ENCODE measurements at places on chromosomes 7 and 10.

DNA sequence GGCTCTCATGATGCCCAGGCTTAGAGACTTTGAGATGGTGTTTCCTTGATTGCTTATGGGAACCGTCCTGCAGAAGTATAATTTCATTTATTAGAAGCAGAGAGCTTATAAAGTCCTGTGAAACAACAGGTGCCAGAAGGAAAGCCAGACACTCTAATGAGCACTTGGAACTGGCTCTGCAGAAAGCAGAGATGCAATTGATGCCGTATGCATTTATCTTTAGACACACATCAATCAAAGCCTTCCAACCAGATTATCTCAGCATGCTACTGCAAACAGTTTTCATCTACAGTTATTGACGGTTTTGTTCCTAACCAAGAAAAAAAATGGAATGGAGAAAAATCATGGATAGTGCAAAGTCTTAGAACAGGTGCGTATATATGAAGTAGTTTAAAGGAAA, 371.7 kb upstream of the PRKCQ start:
- DNase-seq = no peak

DNA sequence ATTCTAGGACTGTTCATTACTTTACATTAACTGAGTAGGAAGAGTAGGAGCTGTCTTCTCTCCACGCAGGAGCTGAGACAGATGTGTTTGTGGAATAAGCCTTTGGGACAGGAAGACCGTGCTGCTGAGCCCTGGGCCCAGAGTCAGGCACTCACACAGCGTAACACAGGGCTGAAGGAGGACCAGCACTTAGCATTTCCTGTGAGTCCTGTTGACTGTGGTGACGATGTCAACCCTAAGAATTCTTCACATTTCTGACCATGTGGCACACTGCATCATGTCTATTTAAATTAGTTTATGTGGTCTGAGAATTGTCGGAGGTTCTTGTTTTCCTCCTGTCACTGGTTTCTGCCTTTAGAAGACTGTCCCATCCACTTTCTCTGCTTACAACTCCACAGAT, 117.2 kb downstream of the PIP4K2A start:
- no peak for DNase-seq

- no peak for DNase-seq
These were observed 25.4 kb upstream of the PRXL2A start for GRCh38 chr10:80382989-80383388.

DNA sequence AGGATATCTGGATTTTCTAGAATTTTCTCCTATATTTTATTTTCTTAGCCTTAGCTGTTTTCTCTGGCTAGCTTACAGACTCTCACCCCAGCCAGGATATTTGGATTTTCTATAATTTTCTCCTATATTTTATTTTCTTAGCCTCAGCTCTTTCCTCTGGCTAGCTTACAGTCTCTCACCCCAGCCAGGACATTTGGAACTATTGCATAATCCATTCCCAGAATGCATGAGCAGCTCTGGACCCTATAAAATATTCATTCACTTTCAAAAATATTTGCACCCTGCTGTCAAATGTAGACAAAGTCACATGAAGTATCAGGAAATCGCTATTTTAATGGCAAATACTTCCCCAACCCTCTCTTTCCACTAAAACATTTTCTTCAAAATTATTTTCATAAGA, 298.9 kb downstream of the DNAJB6 start:
- DNase-seq = no peak

GRCh38 chr7:133117452-133117851, 35.6 kb upstream of the CHCHD3 start:
- DNase-seq = no peak

- no peak for DNase-seq
These were observed 97.1 kb downstream of the VOPP1 start for GRCh38 chr7:55474944-55475854.

DNA sequence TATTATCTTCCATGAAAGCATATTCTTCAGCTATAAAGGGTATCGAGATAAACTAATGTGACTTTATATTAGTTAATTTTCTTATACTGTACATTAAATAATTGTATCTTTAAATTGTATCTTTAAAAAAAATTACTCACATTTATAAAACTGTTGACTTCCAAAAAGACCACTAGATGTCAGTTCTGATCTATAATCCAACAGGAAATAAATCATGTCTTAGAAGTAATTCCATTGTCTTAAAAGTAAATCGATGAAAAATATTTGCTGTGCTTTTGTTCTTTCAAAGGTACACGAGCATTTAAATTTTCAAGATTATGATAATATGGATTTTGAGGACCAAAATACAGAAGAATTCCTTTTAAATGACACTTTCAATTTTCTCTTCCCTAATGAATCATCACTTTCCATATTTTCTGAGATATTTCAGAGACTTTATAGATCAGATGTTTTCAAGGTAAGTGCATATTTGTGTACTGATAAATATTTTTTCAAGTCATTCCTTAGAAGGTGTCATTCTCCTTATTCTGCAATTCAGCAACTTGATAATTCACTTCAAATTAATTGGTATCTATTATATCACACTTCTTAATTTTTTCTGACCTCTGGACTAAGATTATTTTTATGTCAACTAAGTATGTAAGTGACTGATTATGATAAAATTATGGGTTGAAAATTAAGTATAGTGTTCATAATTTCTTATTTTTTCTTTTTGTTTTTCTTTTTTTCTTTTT, 138.5 kb downstream of the CPED1 start:
- no peak for DNase-seq

DNA sequence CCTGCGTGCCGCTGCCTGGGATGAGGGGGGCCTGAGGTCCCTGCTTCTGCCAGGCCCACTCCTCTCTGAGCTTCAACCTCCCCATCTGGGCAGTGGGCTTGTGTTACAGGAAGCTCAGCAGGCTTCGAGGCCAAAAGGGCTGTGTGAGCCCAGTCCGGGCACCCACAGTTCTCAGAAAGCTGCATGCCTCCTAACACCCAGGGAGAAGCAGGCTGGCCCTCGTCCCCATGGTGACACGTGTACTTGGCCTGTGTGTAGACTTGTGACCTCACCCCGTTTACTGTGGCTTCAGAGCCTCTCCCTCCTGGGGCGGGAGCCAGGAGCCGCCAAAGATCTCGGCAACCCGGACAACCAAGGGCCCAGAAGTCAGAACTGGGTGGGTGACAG, 2.2 kb upstream of the GRIFIN start:
- no peak for DNase-seq
